ENCODE measurements at places on chromosomes 2 and 18.

DNA sequence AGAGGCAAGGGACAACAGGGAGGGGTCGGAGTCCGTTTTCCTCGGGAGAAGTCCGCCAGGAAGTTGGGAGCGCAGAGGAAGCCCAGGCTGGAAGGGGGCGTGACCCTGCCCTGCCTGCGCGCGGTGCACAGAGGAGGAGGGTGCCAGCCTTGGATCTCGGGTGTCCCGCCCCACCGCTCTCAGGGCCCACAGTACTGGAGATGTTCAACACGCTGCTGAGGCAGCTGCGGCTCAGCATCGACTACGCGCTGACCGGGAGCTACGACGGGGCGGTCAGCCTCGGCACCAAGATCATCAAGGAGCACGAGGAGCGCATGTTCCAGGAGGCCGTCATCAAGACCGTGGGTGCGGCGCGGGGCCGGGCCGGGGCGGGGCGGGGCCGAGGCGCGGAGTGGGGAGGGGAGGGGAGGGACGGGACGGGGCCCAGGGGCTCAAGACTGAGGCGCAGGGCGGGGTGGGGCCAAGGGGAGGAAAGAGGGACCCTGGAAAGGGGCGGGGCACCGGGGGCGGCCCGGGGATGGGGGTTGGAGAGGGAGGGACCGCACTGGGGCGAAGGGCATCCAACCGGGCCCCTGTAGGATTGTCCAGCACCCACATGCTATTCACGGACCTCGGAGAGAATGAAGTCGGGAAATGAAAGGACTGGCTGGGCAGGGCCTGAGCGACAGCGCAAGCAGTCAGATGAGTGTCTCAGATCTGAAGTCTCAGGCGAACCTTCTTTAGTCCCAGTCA, 36.6 kb downstream of the POMC start:
- DNase-seq = no peak

GRCh38 chr18:35610724-35611123, 29.2 kb downstream of the GALNT1 start:
- no peak for DNase-seq

- no peak for DNase-seq
These were observed 66.7 kb downstream of the MARCHF4 start for GRCh38 chr2:216305574-216305973.

DNA sequence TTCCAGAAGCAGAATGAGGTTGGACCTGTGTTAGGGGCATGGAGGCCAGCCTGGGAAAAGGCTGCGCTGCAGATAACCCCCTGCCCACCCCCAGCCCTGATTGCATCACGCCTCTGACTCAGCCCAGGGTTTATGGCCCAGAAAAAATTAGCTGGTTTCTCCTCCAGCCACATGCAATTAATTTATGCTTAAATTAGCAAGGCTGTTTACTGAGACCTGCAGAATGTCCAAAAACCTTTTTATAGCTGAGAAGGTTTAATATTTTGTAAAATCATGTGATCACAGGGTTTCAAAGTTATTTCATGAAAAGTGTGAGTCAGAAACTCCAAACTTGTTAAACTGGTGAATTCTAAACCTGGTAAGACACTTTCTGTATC, 123.1 kb upstream of the HDAC4 start:
- DNase-seq = no peak

GRCh38 chr2:196924051-196924450, 2.5 kb downstream of the PGAP1 start:
- DNase-seq = no peak

GRCh38 chr2:60872510-60872928, 8.9 kb upstream of the REL start:
- DNase-seq = no peak

- DNase-seq = no peak
These were observed 19.5 kb upstream of the FAM136A start for GRCh38 chr2:70321370-70321769.

- no peak for DNase-seq
These were observed 3.1 kb downstream of the EFR3B start for GRCh38 chr2:25044990-25045389.

DNA sequence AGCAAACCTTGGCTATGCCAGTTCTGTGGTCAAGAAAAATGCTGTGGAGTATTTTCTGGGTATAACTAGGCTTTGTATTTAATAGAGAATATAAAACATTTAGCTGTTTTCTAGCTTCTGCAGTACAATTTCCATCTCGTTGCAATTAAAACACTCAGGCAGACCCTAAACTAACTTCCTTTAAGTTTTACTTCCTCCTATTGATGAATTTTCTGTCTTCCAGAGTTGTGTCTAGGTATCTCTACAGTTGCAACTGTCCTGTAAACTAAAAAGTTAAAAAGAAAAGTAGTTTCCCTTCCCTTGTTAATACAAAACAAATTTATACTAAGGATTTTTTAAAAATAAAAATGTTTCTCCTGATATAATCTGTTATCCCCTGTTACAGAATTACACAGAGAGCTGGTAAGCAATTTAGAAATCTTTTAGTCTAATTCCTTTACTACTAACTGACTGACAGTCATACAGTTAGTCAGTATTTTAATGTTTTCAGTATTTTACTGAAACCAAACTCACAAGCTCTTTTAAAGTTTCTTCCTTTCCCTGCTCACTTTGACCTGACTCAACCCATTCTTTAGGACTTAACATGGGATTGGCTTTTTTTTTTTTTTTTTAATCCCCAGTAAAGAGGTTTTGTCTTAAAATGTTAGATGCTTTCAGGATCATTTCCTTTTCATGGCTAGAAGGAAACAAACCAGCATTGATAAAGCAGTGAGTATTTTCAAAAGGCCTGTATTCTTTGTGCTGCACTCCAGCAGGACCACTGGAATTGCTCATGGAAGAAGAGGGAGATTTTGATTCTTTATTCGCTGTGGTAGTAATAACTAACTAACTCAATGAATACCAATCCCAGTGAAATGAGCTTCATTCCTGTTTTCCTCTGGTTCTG, 22.9 kb downstream of the ITGAV start:
- DNase-seq = no peak

- peak; percentile 58 for DNase-seq
These were observed 48.4 kb downstream of the BCL2 start for GRCh38 chr18:63271148-63271547.

GRCh38 chr2:241019441-241020139, 21.2 kb downstream of the SNED1 start:
- DNase-seq = no peak

GRCh38 chr2:120760446-120761135, 24.9 kb downstream of the GLI2 start:
- DNase-seq = no peak

GRCh38 chr2:224392545-224392944, 9.4 kb downstream of the FAM124B start:
- DNase-seq = no peak

GRCh38 chr2:85062565-85062964, 70.6 kb upstream of the TCF7L1 start:
- no peak for DNase-seq

DNA sequence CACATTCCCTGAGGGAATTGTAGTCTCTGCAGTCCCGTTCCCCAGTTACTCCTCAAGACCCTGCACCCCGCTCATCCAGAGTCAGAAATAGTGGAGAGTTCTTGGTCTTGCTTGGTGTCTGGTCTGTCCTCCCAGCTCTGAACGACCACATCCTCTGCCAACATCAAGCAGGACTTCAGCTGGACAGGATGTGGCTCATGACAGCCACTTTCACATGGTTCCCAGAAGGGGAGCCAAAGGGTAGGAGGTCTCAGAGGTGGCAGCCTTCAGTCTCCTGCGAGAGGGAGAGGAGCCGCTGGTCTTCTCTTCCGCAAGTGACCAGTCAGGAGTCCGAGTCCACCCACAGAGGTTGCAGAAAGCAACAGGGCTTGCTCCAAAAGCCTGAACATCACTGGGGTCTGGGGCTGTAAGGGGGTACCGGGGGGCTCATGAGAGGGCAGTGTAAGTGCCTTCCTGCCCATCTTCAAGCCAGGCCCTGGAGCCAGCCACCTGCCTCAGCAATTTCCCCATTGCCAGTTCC, 29.8 kb downstream of the B3GNT7 start:
- no peak for DNase-seq

DNA sequence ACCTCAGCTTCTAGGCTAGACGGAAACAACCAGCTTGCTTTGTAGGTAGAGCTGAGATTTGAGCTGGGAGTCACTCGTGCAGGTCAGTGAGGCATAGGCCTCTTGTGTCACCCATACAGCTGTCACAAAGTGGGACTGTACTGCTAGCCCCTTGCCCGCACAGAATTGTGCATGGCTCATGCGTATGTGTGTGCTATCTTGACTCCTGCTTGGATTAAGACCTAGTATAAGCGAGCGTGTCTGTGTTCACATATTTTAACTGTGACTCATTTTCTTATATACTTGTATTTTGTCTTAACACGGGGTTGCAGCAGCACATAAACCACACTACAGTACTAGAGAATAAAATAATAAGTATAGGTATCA, 20.1 kb downstream of the CEP68 start:
- DNase-seq = no peak

DNA sequence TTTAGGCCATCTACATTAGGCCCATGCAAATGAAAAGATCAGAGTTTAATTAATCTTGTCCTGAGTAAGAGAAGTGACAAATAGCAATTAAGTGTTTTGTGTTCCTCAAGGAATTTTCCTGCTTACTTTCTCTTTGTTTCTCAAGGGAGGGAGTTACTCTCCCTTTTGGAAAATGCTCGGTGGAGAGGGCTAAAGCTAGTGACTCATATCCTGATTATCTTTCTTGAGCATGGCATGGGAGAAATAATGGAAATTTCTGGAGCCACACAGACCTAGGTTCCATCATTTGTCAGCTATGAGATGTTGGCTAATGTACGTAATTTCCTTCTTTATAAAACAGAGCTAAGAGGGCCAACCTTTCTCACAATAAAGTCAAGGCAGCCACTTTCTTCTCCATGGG, 177.1 kb downstream of the ETAA1 start:
- no peak for DNase-seq

DNA sequence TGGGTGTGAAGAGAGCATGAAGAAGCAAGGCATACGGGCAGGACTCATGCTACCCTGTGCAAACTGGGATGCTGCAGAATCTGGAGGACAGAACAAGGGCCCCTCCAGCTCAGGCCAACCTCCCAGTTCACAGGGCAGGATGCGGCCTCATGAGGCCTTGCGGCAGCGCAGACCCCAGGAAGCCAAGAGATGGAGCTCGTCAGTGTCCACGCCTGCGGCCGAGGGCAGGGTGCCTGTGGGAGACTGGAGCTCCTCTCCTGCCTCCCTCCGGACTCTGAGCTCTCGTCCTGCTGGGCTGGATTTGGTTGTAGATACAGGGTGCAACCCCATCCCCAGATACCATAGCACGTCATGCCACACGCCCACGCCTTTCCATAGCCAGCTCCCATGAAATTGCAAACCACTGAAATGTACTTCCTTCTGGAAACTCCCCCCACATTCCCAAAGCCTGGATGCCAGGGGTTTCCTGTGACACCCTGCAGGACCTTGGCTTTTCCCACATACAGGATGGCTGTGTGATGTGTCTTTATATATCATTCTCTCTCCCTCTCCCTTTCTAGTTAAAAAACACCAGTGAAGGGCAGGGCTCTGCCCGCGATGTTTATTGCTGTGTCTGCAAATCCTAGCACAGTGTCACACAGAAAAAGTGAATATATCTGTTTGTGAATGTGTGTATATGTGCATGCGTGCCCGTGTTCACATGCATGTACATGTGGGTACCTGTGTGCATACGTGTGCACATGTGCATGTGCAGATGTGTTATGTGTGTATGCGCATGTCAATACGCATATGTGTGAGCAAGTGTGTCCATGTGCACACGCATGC, 12.3 kb upstream of the SNTG2 start:
- no peak for DNase-seq

GRCh38 chr2:209661286-209661894, 110.2 kb upstream of the UNC80 start:
- DNase-seq = no peak

- DNase-seq = no peak
These were observed 10.5 kb upstream of the FAM171B start for GRCh38 chr2:186683341-186683740.

GRCh38 chr18:44096016-44096415, 584.7 kb upstream of the SETBP1 start:
- DNase-seq = no peak

DNA sequence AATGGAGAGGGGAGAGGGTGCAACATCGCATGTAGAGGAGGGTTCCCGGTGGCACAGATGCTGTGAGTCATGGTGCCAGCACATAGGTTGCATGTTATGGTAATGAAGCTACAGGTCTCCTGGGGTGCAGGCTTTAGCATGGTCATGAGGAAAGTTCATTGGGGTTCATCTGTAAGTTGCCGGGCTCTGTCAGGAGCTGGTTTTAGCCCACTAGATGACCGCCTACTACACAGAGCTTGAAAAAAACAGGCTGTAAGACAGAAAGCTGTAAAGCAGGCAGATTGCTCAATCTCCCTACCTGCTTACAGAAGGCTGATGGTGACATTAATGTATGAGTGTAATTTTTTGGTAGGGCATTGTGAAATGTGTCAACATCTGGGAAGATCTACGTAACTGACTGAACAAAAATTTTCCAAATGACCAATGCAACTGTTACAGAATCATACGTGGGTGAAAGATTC, 23.9 kb downstream of the DYSF start:
- DNase-seq = no peak

DNA sequence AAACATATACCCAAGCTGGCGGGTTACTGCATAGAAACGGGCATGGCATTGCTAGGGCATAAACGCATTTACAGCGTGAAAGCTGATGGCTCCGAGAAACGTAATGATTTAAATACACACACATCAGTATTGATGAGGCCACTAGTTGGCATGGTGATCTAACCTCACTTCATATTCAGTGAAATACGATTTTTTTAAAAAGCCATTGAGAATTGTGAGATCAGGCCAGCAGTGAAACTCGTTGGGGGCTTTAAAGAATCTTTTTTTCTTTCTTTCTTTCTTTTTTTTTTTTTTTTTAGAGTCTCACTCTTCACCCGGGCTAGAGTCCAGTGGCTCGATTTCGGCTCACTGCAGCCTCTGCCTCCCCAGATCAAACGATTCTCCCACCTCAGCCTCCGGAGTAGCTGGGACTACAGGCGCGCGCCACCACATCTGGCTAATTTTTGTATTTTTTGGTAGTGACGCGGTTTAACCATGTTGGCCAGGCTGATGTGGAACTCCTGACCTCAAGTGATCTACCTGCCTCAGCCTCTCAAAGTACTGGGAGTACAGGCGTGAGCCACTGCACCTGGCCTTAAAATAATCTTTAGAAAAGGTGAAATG, 2.4 kb upstream of the SMAD7 start:
- no peak for DNase-seq

GRCh38 chr2:15704086-15704787, 112.6 kb downstream of the DDX1 start:
- no peak for DNase-seq

- no peak for DNase-seq
These were observed 44.9 kb downstream of the LMAN2L start for GRCh38 chr2:96694816-96695455.

DNA sequence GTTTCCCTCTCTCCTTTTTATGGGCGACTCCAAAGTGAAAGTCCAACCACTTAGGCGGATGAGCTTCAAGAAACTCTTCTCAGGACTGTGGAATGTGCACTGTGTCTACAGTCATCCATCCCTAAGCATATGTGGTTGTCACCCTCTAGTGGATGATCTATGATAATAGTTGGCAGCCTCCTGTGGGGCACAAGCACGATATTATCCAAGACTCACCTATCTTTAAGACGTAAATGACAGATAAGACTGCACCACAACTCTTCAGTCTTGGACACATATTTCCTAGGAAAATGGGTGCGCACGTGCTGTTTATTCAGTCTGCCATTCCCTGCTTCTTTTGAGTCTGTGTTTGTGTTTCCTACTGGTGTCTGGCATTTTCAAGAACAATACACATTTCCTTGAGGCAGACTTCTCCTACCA, 145.5 kb upstream of the CTAGE1 start:
- peak; percentile 27 for DNase-seq

- DNase-seq = no peak
These were observed 84.0 kb downstream of the SH3RF3 start for GRCh38 chr2:109212836-109213563.
